Neural crest cell (in vitro differentiated cells): ENCODE measurements at places on chromosomes 6 and 20. TPM values are rescaled to one million over a fixed set of nuclear protein-coding genes. Genes with fewer than 3 reads are reported as not detected.

Gene LHFPL5
- not detected in 2 replicates for total RNA-seq

Gene CENPB
- 82.1 and 83.6 TPM in 2 replicates for total RNA-seq

Gene TBXT
- total RNA-seq, result not detected in 2 replicates

Gene TEAD3
- 18.0 and 19.2 TPM in 2 replicates for total RNA-seq

Gene LAMA2
- total RNA-seq, result 0.47 and 1.1 TPM in 2 replicates

Gene CRYBG1
- total RNA-seq, result 0.07 TPM in 1 of 2 replicates, not detected in the other

Gene MCUR1
- 24.9 and 25.2 TPM in 2 replicates for total RNA-seq

Gene PRICKLE4
- total RNA-seq, result 2.9 and 4.1 TPM in 2 replicates

Gene TBX18
- 0.27 and 0.47 TPM in 2 replicates for total RNA-seq

Gene TSBP1
- total RNA-seq, result not detected in 2 replicates

Gene OR5V1
- not detected in 2 replicates for total RNA-seq

Gene ERVFRD-1
- not detected in 2 replicates for total RNA-seq

Gene HLA-DOB
- 0.28 TPM in 1 of 2 replicates, not detected in the other for total RNA-seq

Gene NFKBIL1
- total RNA-seq, result 25.7 and 28.6 TPM in 2 replicates

Gene WFDC5
- total RNA-seq, result not detected in 2 replicates

Gene CDSN
- not detected in 2 replicates for total RNA-seq

Gene THBD
- 0.12 and 0.16 TPM in 2 replicates for total RNA-seq

Gene MGME1
- 35.2 and 39.0 TPM in 2 replicates for total RNA-seq

Gene MAFB
- 1.6 and 1.9 TPM in 2 replicates for total RNA-seq

Gene OXT
- total RNA-seq, result not detected in 2 replicates

Gene TCF21
- total RNA-seq, result not detected in 2 replicates

Gene ZSWIM1
- 16.6 and 17.0 TPM in 2 replicates for total RNA-seq

Gene MUC22
- total RNA-seq, result not detected in 2 replicates

Gene SLC22A3
- 0.12 TPM in 1 of 2 replicates, not detected in the other for total RNA-seq

Gene OVOL2
- total RNA-seq, result not detected in 2 replicates

Gene TP53TG5
- total RNA-seq, result not detected in 2 replicates

Gene ZC2HC1B
- total RNA-seq, result not detected in 2 replicates

Gene MYBL2
- 124 TPM in 2 replicates for total RNA-seq

Gene GJA10
- total RNA-seq, result not detected in 2 replicates

Gene OR2J3
- not detected in 2 replicates for total RNA-seq

Gene OOEP
- not detected in 2 replicates for total RNA-seq

Gene BPIFA1
- total RNA-seq, result not detected in 2 replicates

Gene RNF182
- 2.3 and 3.0 TPM in 2 replicates for total RNA-seq

Gene RALGAPB
- 34.7 and 35.2 TPM in 2 replicates for total RNA-seq

Gene PNPLA1
- not detected in 2 replicates for total RNA-seq

Gene C20orf96
- total RNA-seq, result 34.0 and 40.8 TPM in 2 replicates

Gene F13A1
- total RNA-seq, result 0.39 and 0.70 TPM in 2 replicates

Gene RIMS4
- total RNA-seq, result 4.1 and 6.1 TPM in 2 replicates

Gene RPS21
- total RNA-seq, result 1,298 and 1,312 TPM in 2 replicates
